ENCODE measurements at places on chromosomes 5 and 9.

DNA sequence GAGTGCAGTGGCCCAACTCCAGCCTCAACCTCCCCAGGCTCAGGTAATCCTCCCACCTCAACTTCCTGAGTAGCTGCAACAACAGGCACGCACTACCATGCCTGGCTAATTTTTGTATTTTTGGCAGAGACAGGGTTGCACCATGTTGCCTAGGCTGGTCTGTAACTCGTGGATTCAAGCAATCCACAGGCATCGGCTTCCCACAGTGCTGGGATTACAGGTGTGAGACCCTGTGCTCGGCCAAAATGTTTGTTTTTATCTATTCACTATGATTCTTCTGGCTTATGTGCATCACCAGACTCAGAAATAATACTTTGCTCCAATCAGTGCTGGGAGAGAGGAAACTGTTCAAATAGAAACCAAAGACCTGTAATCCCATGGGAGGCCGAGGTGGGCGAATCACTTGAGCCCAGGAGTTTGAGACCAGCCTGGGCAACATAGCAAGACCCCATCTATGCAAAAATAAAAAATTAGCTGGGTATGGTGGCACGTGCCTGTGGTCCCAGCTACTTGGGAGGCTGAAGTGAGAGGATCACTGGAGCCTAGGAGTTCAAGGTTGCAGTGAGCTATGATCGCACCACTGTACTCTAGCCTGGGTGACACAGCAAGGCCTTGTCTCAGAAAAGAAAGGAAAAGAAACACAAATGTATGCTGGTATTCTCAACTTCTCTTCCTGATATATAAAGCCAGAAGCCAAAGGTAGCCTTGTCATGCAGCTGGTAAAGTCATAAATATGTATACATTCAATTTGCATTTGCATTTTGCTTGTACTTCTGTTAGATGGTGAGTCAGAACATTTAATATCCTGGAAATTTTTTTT is 4.5 kb downstream of the PIP5K1B start:
- no peak for DNase-seq

- no peak for DNase-seq
These were observed 81.5 kb downstream of the SHB start for GRCh38 chr9:37987467-37987981.

DNA sequence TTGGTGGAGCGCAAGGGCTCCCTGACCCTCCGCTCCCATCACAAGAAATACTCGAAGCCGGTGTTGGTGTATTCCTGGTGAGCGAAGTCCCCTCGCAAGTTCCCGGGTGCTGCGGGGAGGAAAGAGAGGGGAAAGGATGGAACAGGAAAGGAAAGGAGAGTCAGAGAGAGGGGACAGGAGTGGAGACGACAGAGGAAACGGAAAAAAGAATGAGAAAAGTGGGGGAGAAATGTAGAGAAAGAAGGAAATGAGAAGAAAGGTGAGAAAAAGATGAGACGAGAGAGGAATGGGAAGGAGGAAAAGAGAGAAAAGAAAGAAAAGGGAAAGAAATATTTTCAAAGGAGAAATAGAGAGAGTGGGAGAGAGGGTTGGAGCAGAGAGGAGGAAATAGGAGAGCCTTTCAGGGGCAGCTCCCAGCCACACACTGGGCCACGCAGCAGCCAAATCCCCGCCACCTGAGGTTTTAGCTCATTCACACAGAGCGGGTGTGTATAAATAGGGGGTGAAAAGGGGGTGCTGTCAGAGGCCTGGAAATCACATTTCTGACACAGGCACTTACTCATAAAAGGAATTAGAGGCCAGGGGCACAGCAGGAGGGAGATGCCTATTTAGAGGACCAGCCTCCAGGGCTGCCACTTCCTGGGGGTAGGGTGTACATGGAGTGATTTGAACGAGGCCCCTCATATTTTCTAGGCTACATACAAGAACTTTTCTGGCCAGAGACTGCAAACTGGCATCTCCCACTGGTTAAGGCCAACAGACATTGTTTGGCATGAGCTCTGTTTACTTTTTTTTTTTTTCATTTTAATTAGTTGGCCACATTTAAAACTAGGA is 555 bp downstream of the CFAP95 start:
- no peak for DNase-seq

DNA sequence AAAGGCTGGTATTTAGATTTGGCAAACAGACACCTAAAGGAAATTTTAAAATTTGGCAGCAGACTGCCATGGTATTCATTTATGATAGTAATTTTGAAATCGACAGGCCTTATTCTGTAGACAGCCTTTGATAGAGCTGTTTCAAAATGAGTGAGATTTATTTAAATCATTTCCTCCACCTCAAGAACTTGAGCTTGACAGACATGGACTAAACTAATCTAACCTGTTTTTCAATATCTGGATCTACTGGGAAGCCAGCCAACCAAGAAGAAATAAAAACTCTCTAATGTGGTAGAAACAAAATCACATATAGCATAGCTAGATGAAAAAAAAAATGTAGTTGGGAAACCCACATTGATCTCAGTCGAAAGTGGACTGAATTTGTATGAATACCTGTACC is 56.9 kb upstream of the RASA1 start:
- DNase-seq: no peak

DNA sequence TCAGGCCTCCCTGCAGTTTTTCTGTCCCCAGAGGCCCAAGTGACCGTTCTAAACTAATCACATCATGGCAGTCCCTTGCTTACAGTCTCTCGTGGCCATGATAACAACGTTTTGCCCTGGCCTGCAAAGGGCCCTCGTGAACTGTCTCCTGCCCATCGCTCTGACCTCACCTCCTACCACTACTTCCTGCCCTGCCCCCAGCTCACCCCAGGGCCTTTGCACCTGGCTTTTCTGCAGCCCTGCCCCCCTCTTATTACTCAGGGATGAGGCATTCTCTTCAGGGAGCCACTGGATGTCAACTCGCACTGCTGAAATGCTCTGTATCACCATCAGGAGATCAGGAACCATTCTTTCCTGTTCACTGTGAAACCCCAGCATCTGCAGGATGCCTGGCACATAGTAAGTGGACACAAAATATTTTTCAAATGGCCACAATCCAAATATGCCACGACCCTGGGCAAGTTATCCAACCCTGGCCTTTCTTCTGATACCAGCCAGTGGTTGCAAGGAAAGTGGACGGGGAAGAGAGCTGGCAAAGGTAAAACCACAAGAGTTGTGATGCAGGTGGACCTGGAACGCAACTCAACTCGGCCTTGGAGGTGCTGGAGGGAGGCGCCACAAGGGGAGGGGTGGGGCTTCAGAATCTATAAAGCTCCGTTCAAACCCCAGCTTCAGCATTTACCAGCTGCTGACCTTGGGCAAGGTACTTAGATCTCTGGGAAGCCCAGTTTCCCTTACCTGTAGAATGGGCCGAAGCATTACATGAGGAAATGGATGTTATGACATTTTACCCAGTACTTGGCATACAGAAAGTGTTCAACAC is 1.7 kb downstream of the SNCB start:
- no peak for DNase-seq

DNA sequence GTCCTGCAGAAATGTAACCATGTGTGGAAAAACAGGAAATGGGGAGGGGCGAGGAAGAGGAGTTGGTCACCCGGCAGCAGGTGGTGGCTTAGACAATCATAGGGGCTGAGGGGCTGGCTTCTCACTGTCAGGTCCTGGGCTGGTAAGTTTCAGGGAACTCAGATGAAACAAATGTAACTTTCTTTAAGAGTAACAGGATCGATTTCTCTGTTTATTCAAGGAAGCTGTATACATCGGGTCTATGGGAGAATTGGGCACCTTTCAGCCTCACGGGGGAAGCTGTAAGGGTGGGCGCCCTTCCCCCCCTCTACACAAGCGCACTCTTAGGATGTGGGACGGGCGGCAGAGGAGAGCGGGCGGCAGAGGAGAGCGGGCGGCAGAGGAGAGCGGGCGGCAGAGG is 104.3 kb upstream of the SIMC1 start:
- no peak for DNase-seq

DNA sequence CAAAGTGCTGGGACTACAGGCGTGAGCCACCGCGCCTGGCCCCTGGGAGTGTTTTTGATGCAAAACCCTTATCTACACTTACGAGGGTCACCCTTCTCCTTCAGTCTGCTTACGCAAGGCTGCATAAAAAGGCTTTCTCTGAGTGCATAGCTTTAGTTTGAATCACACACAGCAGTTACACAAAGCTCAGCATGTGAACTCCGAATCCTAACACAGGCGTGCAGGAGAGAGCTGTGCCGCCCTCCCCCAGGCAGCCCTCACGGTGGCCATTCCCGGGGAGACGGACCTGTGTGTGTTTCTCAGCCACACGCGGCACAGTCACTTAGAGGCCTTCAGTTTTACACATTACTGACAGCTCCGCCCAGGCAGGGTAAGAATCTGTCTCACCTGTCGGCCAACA is 26.7 kb downstream of the EXD3 start:
- DNase-seq: no peak

DNA sequence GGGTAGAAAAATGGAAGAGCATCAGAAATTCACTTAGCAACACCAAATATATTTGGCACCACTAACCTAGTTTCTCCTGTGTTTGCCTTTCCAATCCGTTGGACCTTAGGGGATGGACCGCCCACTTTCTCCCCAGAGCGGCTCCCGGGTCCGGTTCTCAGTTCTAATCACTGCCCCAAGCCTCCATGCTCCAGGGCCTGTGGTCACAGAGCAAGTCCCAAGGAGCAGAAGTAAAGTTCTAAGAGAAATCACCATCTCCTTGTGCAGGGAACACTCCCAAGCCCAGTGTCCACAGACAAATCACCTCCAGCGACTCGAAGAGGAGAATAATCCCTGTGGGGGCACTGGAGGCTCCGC is 728 bp upstream of the SLC1A1 start:
- no peak for DNase-seq

- DNase-seq: no peak
These were observed 279.0 kb downstream of the AUH start for GRCh38 chr9:91082731-91083130.

- DNase-seq: no peak
These were observed 735 bp downstream of the DMRT3 start for GRCh38 chr9:976943-977837.

DNA sequence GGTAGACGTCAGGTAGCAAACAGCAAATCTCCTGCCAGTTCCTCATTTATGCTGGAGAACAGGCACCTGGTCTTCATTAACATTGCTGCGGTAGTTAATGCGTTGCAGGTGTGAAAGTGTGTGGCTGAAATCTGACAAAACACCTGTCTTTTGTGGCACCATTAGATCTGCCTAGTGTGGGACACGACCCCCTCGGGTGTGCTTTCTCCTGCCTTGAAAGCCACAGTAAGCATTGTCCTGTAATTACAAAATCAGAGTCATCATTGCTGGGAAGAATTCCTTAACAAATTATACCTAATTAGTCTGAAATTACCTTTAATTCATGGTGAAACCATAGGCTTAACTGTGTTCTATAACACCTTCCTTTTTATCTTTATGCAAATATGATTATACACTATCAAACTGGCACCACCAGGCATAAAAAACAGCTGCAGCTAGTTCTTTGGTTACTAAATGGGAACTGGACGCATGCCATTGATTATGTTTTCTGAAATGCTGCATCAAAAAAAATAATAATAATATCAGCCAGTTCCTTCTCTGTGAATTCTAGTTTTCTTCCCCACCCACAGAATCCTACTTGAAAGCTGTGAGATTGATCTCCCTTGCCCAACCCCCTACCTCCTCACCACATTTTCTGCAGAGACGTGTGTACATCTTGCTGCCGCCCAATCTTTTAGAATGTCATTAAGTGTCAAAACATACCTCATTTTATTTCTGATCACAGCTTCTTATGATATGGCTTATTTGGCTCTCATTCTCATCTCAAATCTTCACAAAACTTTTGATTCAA is 374.0 kb downstream of the NFIB start:
- DNase-seq: no peak

- no peak for DNase-seq
These were observed 165.7 kb downstream of the MPDZ start for GRCh38 chr9:13113751-13114150.

DNA sequence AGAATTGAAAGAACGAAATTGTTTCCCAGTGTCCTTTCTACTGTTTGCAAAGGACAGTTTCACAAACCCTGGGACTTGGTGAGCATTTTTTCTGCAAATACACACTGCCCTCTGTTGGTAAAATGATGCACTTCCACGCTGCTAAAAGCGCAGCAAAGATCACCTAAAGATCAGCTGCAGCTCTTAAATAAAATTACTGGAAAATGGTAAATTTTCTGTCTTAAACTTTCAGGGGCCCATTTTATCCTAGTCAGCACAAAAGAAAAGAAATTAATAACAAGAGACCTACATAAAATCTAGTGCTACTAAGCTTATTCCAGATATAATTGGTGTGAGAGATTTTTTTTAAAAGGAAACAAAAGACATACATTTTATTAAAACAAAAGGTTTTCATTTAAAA is 566.0 kb downstream of the CAAP1 start:
- DNase-seq: peak; percentile 75

DNA sequence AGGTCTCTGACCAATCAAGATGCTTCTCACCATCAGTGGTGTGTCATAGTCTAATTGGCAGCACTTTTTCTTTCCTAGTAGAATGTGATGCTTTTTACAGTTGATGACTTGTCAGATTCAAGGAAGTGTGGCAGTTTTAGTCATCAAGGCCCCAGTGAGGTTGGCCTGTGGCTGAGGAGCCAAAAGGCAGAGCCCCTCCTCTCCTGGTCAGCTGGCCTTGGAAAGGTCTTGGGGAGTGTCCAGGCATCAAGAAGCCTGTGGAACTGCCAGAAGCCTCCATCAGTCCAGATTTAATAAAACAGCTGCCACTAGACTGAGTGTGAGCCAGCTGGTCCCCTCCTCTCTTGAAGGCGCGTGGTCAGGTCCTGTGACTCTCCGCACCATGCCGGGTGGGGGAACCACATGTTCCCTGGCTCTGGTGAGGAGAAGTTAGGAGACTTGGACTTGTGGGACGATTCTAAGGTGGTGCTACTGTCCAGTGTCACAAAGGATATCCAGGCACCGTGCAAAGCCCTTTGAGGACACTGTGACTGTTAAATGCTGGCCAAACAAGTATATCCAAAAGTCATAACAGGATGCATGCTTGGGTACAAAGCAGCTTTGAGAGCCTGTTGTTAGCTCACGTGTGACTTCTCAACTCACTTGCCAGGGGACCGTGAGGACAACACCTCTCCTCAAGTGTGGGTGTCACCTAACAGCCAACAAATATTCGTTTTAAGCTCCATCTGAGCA is 6.1 kb upstream of the ANGPTL2 start:
- DNase-seq: no peak

DNA sequence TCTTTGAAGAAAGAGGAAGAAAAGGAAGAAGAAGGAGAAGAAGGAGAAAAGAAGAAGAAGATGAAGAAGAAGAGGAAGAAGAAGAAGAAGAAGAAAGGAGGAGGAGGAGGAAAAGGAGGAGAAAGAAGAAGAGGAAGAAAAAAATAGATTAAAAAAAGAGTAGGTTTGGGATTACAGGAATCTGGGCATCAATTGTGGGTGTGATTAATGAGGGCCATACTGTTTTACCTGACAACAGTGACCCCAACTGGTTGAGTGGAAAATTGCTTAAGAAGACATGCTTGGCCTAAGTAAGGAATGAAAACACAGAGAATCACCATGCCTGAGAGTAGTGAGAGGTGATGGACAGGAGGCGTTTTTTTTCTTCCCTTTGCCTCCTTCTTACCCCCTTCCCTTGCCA is 114.6 kb downstream of the FAM170A start:
- DNase-seq: peak; percentile 75

GRCh38 chr5:137856916-137857862 is 10.5 kb upstream of the MYOT start:
- DNase-seq: no peak
